Activated CD4-positive, CD25-positive, alpha-beta regulatory T cell treated with anti-CD3 and anti-CD28 coated beads, Interleukin-2, amount 50 U/mL, for 72 hours (primary cell): ENCODE measurements at places on chromosomes 4 and X.

- DNase-seq: no peak
These were observed 35.7 kb downstream of the ACE2 start for GRCh38 chrX:15564981-15565579.

DNA sequence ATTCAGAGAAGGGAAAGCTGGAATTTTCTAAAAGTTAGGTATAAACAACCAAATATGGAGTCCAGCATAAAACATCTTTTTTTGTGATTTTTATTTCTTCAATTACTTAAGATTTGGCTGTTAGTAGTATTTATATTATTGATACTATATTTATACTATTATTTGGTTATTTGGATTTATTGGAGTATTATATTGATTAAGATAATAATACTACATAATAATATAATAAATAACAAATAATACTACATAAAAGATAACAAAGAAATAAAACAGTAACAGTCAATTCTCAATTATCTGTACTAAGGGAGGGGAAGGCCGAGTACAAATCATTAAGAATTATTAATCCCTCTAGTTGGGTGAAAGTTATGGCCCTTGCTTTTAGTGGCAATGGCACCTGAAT is 66.0 kb upstream of the IRF2 start:
- DNase-seq: no peak

GRCh38 chrX:262381-262909 is 18.7 kb upstream of the PLCXD1 start:
- DNase-seq: no peak

DNA sequence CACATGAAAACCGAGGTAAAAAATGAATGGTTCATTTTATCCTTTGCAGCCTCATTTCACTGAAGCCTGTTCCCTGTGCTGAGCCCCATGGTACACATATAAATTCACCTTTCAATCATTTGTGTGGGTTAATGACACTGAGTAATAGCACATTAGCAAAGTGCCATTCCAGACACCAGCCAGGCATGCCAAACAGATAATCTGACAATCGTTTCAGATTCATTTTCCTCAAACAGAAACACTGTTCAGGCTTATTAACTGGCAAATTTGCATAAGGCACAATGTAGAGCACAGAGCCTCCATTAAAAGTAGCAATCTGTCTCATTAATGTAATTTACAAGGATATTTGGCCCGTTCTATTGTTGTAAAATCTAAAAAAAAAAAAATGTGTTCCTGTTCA is 76.2 kb downstream of the UNC5C start:
- DNase-seq: no peak

GRCh38 chr4:141006242-141006802 is 126.9 kb downstream of the RNF150 start:
- DNase-seq: no peak

DNA sequence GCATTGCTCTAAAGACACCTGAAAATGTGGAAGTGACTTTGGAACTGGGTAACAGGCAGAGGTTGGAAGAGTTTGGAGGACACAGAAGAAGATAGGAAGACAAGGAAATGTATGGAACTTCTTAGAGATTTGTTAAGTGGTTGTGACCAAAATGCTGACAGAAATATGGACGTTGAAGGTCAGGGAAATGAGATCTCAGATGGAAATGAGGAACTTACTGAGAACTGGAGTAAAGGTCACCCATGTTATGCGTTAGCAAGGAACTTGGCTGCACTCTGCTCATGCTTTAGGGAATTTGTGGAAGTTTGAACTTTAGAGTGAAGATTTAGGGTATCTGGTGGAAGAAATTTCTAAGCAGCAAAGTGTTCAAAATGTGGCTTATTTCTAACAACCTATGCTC is 99.4 kb downstream of the FAM13A start:
- no peak for DNase-seq

DNA sequence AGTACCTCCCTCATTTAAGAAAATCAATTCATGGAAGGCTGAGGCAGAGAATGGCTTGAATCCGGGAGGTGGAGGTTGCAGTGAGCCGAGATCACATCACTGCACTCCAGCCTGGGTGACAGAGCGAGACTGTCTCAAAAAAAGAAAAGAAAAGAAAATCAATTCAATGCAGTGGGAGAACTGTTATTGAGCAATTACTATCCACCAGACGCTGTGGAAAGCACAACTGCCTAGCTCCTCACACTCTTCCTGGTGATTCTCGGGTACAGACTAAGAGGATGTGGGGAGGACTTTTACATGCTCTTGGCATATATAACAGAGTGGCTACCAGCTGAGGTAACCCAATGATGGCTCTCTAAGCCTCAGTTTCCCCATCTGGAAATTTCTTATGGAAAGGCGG is 2.7 kb upstream of the TMSB4X start:
- DNase-seq: no peak

GRCh38 chr4:184344435-184344834 is 126.8 kb upstream of the ENPP6 start:
- DNase-seq: no peak

- peak; percentile 48 for DNase-seq
These were observed 43.1 kb upstream of the FAM9C start for GRCh38 chrX:13087322-13088155.

- no peak for DNase-seq
These were observed at the start of gene HTR2C for GRCh38 chrX:114583646-114584374. Gene HTR2C (plus strand): TSS chrX:114584086. CDS start chrX:114726937, 142,851 bp downstream.

DNA sequence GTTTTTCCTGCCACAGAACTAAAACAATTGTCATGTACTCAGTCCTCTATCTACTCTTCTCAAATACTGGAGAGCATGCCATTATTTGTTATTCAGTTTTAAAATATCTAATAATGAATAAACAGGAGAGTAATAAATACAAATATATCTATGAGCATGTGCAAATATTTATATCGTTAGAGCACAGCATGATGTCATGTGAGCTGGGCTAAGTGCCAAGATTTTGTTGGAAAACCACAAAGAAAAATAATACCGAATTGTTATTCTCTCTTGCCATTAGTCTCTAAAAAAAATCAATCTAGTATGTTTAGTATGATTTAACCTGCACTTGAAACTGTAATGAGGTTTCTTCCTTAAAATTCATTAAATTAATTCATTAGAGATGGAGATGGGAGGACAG is 97.3 kb downstream of the DDX60 start:
- DNase-seq: no peak

- peak; percentile 33 for DNase-seq
These were observed 28.8 kb downstream of the PPP2R3B start for GRCh38 chrX:357693-358471.

DNA sequence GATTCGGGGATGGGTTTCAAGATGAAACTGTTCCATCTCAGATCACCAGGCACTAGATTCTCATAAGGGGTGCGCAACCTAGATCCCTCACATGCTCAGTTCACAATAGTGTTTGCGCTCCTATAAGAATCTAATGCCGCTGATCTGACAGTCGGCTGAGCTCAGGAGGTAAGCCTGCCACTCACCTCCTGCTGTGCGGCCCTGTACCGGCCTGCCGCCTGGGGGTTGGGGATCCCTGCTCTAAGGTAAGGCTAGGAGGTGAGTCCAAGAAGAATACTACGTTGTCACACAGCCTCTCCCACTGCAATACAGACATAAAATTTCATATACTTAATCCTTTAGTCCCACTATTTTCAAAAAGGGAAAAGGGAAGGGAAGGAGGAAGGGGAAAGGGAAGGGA is 213.4 kb upstream of the HCCS start:
- DNase-seq: no peak

GRCh38 chr4:142540483-142540804 is 305.7 kb downstream of the INPP4B start:
- DNase-seq: no peak

DNA sequence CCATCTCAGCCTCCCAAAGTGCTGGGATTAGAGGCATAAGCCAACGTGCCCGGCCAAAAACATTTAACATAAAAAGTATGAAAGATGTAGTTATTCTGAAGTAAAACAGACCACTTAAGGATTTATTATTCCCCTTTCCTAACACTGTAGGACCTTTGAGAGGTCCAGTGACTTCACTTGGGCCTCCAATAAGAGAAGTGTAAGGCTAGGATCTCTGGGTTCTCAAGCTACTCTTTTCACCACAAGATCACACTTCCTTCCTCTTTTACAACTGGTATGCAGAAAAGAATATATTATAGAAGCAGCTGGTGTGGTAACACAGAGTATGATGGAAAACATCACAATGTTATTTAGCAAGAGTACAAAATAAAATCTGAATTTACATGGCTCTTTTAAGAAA is 30.2 kb upstream of the CCNG2 start:
- no peak for DNase-seq

DNA sequence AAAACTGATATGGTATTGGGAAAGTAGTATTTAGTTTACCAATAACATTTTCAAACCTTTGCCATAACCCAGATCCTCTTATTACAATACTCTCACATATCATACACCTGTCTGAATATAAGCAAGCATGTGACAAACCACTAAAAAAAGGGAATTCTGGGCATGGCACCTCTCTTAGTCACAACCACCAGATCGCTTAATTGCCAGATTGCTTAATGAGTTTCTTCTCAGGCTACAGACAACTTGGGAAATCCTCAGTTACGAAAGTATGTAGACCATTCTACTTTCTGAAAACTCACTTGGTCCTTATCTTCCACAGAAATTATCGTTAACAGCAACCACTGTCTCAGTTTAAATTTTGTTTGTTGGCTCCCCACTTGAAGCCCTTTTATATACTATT is 2.1 kb downstream of the NAF1 start:
- no peak for DNase-seq

DNA sequence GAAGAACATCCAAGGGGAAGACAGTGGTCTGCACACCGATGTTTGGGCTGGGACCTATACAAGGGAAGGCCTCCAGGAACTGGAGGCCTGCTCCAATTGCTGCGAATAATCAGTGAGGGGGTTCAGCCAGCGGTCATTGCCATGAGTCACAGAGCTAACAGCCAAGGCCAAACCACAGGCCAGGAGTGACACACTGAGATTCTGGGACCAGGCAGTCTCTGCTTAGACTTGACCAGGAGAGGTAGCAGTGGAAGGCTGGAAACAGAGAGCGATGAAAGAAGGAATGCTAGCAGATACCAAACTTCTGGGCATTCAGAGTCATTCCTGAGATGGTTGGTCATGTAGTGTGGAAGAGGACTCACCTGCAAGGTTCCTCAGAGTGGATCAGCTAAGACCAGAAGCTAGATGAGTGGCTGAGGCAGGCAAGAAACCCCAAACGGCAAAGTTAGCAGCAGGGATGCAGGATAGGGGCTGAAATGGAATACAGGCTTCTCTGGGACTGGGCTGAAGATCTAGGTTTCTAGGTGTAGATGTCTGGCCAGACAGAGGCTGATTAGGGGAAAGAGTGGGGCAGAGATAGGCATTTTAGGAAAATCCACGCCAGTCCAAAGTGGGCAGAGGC is 54.7 kb downstream of the CNGA2 start:
- no peak for DNase-seq

DNA sequence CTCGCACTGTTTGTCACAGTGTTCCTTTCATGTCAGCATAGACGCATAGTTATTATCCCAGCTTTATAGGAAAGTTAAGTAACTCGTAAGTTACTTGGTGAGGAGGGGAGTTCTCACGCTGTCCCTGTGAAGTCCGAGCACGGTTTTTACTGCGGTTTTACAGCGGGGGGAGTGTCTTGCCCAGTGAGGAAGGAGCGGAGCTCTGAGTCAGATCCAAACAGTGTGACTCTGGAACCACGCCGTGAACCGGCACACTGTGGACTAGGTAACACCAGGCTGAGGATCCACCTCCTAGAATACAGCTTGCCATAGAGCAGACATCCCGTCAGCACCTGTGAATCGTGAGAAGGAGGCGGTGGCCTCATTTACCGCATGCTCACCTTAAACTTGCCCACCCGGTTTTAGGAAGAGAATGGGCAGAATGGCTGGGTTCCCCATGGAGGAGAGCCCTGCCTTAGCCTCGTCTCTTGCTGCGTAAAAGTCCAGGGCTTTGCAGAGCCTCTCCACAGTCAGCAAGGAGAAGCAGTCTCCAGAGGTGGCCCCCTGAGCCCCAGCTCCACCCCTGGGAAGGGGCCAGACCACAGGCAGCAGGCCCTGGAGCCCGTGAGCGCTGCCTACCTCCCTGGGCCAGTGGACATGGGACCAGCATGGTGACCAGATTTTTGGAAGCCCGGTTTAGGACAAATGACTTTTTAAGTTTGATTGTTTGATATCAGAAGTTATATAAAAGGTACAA is 40.2 kb upstream of the HGFAC start:
- no peak for DNase-seq

DNA sequence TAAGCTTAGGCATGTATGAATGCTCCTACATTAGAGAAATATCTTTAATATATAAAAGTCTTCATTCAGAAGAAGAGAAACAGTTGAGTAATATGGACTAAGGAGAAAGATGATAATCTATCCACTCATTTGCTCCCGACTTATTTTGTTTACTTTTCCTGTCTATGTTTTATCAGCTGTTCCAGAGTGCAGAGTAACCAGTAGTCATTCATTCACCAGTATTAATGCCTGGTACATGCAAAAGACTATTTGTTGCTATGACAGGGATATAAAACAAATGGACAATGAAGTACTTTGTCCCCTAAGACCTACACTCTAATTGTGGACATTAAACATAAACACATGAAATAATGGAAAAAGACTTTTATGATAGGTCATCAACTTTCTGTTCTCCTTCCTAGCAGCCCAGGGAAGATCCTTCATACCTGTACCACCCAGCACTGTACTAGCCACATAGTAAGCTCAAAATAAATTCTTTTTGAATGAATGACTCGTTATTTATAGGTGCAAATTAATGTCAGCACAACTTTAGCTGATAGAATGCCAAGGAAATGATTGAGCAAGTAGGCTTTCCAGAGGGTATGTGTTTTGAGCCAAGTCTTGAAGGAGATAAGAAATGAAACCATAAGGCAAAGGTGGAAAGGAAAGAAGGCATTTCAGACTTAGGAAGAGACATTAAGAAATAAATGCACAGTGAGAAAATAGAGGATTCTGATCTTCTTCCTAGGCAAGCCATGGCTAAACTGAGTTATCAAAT is 45.0 kb upstream of the IL13RA1 start:
- DNase-seq: no peak

DNA sequence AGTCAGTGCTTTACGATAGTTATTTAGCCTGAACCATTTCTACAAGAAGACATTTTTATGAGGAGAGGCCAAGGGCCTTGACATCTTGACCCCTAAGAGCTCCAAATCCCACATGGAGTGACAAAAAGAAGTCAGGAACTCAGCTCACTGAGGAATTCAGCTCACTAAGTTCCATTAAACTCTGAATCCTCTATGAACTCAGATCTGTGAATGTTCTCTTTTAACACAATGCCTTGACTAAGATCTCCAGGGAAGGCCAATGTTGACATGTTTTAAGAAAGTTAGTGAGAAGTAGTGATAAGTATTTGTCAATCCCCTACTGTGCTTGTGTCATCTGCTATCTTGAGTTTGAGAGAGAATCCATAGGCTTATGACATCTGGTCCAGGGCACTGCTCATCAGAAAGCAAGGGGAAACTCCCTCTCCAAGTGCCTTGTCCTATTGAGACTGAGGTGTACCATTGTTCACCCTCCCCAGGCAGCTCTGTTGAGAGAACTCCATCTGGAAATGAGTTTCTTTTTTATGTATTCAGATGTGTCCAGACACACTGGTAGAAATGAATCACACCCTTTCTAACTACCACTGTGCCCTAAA is 68.7 kb upstream of the PCDH19 start:
- DNase-seq: no peak

DNA sequence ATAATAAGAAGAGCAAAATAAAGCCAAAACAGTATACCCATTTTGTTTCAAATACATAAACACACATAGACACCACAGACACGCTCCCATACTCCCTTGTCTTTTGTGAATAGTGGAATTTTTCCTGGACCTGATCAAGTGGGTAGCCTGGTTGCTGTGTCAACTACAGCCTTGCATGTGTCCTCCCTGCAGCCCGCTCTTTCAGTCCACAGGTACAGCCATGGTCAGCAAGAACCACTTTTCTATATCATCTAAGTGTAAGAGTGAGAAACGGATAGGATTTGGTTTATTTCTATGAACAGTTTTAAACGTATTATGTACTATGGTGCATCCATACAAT is 9.8 kb downstream of the PWWP3B start:
- no peak for DNase-seq
